Mucosa of gallbladder (tissue), 1 donor: ENCODE measurements at places on chromosomes 6 and 20.

DNA sequence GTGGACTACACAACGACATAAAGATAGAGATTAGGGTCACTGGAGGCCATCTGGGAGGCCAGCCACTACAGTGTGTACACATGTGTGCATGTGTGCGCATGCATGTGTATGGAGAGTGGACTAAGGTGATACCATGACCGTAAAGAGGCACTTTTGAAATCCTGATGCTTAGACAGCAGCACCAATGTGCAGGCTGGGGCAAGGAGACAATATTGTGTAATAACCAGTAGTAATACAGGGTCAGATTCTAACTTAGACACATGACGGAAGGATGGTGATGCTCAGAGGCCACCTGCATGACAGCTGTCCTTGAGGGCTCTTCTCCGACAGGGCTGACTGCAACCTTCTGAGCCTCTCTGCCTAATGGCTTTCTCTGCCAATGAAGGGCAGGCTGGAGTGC, 25.5 kb downstream of the CST9L start:
- DNase-seq, result no peak

DNA sequence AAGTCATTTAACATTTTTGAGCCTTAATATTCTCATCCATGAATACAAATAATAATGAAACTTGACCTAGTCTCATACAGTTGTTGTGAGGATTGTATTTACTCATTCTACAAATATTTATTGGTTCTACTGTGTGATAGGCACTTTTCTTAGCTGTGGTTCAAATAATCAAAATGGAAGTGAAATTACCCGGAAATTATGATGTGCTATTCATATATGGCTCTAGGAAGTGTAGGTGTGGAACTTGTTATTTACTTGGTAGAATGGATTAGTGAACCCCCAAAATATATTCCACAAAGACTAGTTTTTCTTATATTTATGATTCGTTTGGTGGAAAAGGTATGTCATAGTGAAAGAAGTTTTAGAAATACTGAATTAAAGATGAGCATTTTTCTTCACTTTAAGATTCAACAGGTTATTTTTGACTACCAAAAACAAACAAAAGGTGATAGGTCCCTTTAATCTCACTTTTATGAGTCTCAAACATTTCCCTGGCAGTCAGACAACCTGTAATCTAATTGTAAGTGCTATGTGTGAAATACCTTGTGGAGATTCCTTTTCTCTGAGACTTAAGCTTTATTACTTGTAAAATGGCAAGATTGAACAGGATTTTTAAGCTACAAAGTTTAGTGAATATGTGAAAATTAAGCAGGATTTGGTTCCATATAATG, 77.8 kb downstream of the STXBP5 start:
- DNase-seq, result no peak

DNA sequence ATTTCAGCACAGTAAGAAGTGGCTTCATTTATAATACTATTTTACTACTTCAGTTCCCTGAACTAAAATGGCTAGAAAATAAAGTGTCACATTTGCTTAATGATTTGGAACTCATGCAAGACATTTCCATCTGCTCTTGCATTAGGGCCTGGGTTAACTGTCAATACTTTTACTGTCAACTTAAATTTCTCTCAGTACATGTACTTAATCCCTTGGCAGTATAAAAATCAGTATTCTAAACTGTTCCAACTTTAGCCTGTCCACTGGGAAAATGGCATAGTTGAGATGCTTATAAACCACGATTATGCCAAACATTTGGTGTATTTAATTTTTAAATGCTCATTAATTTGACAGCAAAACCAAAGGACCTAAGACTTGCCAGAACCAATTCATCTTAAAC, 154.5 kb downstream of the ASCC3 start:
- DNase-seq, result no peak

- no peak for DNase-seq
These were observed 51.1 kb downstream of the GNAS start for GRCh38 chr20:58903614-58904013.

- DNase-seq, result no peak
These were observed 359.3 kb downstream of the SYNE1 start for GRCh38 chr6:152277826-152278329.

DNA sequence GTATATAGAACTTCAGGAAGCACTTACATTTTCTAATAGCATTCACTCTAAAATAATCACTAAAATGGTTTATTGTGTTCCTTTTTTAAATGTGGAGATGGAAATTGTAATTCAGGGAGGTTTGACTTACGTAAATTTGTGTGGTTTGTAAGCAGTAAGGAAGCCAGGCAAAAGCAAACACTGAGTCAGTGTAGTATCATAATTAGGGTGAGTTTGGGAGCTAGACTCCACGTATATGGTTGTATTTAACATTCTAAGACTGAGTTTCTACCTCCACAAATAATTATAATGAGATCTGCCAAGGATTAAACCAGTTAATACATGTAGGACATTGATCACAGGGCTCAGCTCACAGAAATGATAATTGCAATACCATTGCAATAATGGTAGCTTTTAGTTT, 425.5 kb downstream of the CBLN4 start:
- DNase-seq, result no peak

DNA sequence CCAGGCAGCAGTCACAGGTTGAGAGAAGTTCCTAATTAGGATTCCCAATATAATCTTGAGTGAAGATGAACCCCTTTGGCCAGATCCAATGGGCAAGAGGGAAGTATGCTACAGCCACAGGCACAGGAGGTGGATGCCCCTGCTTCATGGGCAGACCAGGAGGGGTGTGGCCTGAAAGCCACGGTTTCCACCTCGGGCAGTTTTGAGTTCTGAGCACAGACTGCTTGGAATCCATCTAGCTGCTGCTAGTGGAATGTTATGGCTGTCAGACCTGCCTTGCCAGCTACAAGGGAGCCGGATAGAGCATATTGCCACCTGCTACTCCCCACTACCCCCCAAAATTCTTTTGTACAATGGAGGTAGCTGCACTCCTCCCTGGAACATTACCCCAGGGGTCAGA, 672.9 kb downstream of the HACE1 start:
- DNase-seq, result no peak

- no peak for DNase-seq
These were observed 870 bp upstream of the MDFI start for GRCh38 chr6:41637194-41638001.

DNA sequence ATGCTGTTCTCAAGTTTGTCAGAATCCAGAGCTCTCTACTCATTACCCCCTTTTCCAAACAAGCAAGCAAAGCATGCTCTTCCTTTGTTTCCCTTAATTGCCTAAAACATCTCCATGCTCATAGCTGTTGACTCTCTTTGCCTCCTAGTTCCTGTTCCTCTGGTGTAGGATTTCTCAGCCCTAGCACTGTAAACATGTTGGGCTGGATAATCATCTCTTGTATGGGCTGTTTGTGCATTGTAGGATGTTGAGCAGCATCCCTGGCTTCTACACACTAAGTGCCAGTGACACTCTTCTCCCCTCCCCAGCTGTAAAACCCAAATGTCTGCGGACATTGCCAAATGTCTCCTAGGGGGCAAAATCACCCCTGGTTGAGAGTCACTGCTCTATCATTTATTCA, 14.0 kb downstream of the PPARD start:
- no peak for DNase-seq

DNA sequence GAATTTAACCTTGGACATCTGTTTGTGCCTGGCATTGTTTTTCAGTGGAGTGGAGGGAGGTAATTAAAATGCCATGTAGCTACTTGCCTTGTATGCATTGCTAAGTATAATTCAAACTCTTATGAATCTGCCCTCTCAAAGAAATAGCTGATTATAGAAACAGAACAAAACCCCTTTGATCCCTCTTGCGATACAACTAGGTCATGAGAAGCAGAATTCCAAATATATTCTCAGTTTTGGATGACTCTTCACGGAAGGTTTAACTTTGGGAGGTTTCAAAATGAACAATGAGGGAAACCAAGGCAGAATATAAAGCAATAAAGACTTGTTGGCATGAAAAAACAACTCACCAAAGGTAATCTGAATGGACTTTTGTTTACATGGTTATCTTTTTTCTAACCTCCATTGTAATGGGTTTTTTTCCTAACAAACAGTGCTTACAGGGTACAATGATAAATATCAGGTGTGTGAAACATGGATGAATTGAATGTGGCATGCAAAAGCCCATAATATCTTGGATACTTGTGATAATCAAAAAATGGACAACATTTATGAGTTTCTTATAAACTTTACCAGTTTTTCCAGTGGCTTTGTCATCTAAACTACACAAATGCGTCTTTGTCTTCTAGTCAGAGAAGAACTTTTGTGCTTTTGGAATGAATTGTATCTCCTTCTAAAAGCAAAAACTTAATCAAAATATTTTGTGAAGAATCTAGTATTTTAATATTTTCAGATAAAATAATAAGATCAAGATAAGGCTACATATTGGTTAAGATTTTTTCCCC, 15.7 kb upstream of the HEY2 start:
- no peak for DNase-seq

DNA sequence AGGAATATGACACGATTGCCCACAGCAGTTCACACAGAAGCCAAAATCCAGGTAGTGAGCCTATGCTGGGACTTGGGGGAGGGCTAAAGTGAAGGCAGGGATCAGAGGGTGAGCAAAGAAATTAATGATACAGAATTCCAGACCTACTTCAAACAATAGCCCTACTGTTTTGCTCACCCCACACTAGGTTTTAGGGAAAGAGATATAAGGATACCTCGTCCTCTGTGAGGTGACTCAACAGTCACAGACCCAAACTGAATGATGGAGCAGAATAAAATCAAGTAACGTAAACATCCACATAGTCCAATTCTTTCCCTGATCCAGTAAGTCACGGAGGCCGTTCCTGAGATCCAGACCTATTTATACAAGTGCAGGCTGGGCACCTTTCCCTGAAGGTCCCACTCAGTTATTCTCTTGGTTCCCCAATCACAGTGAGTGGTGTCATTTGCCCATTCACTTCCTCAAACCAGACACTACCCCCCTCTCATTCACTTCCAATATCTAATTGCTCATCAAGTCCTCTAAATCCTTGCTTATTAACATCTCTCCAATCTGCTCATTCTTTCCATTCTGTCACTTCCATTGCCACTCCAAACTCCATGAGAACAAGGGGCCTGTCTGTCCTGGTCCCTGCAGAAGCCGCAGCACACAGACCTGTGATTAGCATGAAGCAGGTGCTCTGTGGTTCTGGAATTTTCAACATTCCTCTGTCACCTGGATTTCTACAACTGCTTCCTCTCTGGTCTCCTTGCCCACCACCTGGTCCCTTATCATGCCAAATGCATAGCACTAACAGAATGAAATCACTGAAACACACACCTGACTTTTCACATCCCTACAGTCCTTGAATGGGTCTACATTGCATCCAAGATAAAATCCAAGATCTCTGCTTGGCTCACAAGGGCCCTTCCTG, 55.9 kb downstream of the ATXN1 start:
- DNase-seq, result no peak

GRCh38 chr6:31216208-31216898, 45.9 kb upstream of the POU5F1 start:
- DNase-seq, result no peak

DNA sequence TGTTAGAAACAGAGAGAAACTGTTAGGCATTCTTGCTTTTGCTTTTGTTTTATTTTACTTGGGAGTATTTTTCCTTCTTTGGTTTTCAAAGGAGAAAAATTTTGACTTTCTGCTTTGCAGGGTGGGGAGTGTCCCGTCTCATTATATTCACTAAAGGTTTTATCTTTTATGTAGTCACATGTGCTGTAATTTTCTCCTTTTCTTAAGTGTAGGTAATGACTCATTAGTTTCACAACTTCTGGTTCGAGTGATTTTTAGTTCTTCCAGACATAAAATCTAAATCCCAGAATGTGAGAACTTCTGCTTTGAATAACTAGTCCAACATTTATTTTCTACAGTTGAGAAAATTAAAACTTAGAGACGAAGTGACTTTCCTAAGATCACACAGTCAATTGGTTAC, 37.7 kb downstream of the ADGRF1 start:
- DNase-seq, result no peak

GRCh38 chr6:151285122-151285521, 45.4 kb downstream of the AKAP12 start:
- DNase-seq, result no peak

DNA sequence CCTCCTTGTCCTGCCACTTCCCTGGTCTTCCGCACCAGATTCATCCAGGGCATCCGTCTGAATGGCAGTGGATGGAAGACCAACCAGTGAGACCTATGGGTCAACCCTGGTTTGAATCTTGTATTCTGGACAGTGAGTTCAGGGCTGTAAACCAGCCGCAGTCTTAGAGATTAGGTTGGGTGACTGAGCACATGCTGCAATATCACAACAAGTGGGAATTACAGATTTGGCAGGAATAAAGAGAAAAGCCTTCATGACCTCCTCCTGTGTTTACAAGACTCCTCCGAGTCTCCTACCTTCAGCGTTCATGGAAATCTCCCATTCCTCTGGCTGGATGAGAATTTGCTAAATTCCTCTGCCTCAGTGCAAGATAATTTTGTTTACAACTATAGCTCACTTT, 9.9 kb downstream of the ECI2 start:
- no peak for DNase-seq

GRCh38 chr20:25626779-25627178, 3.0 kb upstream of the NANP start:
- DNase-seq, result no peak

DNA sequence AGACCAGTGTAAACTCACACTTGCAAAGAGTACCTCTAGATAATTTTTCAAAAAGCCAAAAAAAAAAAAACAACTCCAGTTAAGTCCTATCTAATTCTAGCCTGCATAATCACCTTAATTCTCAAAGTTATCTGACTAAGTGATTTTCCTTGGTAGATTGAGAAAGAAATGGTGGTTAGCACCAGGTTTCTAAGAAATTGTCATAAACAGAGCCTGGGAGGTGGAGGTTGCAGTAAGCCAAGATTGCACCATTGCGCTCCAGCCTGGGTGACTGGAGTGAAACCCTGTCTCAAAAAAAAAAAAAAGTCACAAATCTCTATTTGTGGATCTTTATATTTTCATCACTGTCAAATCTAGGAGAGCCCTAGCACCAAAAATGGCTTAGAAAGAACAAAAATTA, 8.9 kb downstream of the FBXO5 start:
- no peak for DNase-seq

DNA sequence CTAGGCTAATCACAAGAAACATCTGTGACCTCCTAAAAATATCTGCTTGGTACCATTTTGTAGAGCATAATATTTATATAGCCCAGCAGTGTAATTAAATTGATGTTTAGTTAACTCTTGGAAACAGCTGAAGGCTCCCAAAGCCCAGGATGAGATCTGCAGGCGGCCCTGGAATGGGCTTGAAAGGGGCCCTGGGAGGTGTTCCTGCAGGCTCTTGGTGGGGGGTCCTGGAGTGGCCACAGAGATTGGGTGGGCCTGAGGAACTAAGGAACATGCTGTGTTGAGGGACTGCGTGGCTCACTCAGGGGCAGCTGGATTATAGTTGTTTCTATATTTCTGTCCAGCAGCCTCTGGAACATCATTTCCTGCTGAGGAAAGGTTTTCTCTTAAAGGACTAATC, 9.2 kb downstream of the SCP2D1 start:
- DNase-seq, result peak; percentile 16
